LHCN-M2 (cell line): ENCODE measurements at places on chromosomes 1 and 21. TPM values are rescaled to one million over a fixed set of nuclear protein-coding genes. Genes with fewer than 3 reads are reported as not detected.

AKR7A2 gene
- 193 and 253 TPM in 2 replicates for total RNA-seq

RORC gene
- total RNA-seq, result not detected in 2 replicates

FCN3 gene
- total RNA-seq, result not detected in 2 replicates

OR2T33 gene
- total RNA-seq, result not detected in 2 replicates
